CD4-positive, CD25-positive, alpha-beta regulatory T cell (primary cell): ENCODE measurements at places on chromosomes 13 and 19. TPM values are rescaled to one million over a fixed set of nuclear protein-coding genes. Genes with fewer than 3 reads are reported as not detected.

Gene MEDAG
- polyA plus RNA-seq = not detected

DNA sequence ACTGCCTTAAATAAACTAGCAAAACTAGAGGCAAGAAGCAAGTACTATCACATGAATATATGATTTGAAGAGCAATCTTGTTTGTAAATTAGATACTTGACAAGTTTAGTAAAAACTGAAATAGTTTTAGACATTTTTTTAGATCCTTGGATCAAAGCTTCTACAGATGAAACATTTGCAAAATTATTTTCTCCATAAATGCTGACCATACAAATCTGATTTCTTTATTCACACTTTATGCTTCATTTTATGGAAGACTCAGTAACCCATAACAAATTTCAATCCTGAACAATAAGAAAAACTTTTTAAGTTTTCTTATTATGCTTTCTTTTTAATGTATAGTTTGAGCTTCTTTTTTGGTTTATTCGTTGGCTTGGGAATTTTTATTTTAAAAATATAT, 750.2 kb upstream of the SLITRK5 start:
- no peak for DNase-seq

- no peak for DNase-seq
Measured at GRCh38 chr13:114115796-114116195, 16.6 kb downstream of the RASA3 start.

Gene GPI
- polyA plus RNA-seq = 144 TPM

DNA sequence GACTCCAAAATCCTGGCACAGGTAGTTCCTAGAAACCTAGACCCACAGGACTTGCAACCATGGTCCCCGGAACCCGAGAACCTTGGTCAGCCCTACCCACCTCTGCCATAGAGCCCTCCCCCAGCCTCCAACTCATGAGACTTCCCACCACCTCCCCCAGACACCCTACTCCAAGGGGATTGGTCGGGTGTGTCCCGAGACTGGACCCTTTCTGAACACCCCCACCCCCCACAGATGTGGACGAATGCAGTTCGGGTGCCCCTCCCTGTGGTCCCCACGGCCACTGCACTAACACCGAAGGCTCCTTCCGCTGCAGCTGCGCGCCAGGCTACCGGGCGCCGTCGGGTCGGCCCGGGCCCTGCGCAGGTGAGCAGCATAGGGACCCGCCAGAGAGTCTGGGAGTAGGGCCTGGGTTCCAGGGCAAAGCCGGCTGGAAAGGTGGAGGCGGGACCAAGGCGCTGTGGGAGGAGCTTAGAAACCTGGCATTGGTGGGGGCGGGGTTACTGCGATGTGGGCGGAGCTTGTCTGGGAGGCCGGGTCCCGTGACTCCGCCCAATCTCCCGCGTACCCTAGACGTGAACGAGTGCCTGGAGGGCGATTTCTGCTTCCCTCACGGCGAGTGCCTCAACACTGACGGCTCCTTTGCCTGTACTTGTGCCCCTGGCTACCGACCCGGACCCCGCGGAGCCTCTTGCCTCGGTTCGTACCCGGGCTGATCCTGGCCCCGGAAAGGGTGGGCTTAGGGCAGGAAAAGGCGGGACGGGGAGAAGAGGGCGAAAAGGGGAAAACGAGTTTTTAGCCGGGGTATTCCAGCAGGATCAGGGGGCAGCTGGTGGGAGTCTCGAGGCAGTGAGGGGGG, 11.9 kb downstream of the LTBP4 start:
- DNase-seq = peak; percentile 57

DNA sequence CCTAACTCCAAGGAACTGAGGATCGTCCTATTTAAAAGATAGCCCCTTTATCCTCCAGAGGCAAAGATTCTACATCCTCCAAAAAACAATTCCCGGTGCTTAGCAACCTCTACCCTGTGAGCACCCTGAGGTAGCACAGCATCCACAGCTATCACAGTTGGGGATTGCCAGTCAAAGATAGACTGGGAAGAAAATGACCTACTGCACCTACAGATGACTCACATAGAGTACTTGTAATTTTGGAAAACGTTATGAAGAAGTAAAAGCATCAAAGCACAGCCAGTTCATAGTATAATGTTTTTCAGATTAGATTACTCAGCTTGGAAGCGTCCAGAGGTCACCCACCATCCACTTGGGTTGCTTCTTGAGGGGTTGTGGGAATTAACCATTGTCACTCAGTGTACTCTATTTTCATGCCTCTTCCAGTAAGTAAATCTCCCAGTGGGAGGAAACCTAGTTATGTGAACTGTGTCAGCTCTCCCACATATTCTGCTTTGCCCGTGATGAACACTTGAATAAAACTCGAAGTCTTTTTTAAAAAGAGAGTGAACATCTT, 8.9 kb upstream of the FAM124A start:
- DNase-seq = no peak

Gene VSTM1
- not detected for polyA plus RNA-seq

DNA sequence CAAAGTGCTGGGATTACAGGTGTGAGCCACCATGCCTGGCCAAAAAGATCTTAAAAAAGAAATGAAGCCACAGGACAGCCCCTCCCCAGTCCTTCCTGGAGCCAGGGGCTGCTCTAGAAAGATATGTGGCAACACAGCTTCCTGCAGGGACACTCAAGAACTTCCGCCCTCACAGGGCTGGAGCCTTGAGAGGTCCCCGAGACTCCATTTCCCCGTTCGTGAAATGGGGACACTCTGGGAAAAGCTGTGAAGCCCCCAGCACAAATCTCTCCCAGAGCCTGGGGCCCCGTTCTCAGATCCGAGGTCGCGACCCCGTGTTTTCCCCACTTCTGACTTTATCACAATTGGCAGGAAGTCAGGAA, 2.5 kb upstream of the GPX4 start:
- DNase-seq = no peak

DNA sequence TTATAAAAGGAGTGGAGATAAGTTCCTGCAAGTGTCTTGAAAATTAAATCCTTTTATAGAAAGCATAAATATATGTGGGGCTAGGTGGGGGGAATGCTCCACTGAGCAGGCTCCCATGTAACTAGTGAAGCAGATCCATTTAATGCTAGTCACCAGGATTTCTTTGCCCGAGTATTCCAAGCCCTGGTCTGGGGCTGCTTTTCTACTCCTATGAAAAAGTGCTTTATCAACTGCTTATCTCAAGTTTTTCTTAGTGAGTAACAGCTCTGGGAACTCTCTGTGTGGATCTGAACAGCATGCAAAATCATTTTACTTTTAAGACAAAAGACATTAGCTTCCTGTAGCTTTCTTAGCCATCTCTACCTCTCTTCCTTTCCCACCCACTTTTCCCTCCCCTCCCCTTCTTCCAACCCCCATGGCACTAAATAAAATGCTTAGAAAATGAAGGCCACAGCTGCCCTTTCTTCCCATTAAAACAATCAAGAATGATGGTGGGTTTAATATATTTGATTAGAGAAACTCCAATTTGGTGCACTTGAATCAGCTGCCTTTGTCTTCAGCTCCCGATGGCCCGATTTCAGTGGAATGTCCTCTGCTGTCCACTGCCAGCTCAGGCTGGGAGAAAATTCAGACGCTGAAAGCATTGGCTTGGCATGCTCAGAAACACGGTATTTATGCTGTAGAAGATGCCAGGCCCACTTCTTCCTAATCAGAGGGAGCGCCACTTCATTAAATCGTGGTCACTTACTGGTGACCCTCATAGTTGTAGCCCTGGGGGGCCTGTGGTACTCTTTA, 475.1 kb downstream of the FOXO1 start:
- no peak for DNase-seq

DNA sequence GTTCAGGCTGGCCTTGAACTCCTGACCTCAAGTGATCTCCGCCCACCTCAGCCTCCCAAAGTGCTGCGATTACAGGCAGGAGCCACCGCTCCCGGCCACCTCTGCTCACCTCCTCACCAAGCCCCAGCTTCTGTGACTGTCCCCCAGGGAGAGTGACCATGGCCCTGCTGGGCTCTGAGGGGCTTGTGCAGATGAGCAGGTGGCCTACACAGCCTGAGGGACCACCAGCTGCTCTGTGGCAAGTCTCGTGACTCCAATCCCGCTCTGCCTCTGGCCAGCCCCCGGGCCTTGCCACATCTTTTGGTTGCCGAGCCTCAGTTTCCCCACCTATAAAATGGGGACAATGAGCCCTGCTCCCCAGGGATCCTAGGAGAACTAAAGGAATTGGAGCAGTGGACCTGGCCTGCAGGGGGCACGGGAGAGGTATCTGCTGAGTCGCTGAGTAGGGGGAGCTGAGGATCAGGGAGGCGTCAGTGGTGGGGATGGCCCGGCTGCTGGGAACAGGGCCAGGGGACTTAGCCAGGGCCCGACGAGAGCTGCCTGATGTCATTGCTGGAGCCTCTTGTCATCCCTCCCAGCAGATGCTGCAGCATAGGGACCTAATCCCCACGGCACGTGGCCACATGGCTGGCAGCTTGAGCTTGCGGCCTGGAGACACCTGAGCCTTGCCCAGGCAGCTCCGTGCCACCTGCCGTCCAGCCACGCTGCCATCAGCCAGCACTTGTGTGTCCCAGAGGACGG, 74.7 kb downstream of the GADD45B start:
- DNase-seq = no peak

DNA sequence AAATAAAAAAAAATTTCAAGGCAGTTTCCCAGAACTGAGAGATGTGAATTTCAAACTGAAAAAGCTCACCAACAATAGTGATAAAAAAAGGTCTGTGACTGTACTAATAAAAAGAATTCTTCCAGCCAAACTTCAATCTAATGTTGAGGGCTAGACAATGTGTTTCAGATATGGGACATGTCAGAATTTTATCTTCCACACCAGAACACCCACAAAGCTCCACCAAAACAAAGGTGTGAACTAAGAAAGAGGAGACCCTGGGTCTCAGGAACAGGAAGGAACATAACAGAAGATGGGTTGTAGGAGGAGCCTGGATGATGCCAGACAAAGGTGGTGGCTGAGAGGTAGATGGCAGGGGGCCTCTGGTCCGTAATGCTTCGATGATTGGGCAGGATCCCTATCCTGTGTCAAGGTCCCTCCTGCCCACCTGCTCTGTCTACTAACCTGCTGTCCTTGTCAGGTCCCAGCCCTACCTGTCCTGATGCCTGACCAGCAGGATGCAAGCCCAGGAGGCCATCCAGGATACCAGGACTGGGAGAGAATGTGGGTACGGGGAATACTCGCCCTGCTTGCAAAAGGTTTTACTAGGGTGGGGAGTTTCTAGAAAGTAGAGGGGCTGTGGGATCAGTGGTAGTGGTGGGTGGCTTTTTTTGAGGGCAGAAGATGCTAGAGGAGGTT, 4.5 kb downstream of the MZF1 start:
- DNase-seq = no peak

Gene CEACAM7
- polyA plus RNA-seq = not detected

DNA sequence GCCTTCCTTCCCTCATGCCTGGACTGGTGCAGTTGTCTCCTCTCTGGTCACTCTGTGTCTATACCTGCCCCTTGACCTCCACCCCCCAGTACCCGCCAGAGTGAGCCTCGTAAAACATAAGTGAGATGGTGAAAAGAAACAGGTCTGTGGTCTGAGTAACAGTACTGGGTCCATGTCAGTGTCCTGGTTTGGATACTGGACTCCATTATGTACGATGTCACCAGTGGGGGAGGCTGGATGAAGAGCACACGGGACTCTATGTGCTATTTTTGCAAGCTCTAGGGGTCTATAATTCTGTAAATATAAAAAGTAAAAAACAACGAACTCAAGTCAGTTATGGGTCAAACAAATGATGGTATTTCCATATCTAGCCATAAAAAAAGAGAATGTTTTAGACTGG, 14.4 kb downstream of the MYBPC2 start:
- no peak for DNase-seq

Gene OR7G2
- polyA plus RNA-seq = not detected
